HFF-Myc (cell line): ENCODE measurements at places on chromosomes 11 and 22.

DNA sequence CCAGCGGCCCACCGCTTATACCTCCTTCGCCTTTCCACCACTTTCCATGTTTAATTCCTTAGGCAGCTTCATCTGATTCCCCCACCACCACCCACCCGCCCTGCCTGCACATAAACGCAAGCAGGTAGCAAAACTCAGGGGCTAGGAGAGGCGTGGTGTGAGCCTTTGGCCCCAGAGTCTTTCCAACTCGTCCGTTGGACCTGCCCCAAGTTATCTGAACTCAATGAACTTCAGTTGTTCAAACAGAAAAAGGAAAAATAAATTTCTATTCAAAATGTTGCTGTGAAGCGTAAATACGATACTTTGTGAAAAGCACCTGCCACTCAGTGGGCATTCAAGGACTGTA, 814 bp upstream of the CDON start:
- DNase-seq: no peak

GRCh38 chr11:61514050-61514917, 5.7 kb downstream of the LRRC10B start:
- no peak for DNase-seq

GRCh38 chr11:85750646-85751045, 60.3 kb downstream of the SYTL2 start:
- no peak for DNase-seq

GRCh38 chr11:123939317-123939716, at the start of gene OR4D5:
Gene OR4D5, plus strand, starts transcription at chr11:123939617. Its CDS starts 0 bp downstream, at chr11:123939617.
- no peak for DNase-seq

GRCh38 chr22:46035742-46036557, 59.0 kb upstream of the WNT7B start:
- DNase-seq: peak; percentile 89

- no peak for DNase-seq
Measured at GRCh38 chr11:86499723-86500129, 125.0 kb downstream of the CCDC81 start.

DNA sequence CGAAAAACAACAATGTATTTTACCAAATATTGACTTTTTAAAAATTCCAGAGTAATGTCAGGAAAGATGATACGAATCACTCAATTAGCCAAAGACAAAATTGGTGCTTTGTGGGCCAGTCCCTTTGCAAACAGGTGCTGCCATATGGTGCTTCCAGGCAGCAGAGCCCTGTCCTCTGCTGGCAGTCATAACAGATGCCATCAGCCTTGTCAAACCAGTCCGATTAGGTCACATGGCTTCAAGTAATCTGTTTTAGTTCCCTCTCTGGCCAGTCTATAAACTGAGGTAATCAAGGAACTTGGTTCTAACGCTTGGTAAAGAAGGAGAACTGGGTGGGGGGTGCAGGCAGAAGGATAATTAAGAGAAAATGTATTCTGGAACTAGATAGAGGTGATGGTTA, 49.1 kb upstream of the CAPRIN1 start:
- DNase-seq: no peak

GRCh38 chr11:36266767-36267166, 22.5 kb downstream of the COMMD9 start:
- DNase-seq: no peak

DNA sequence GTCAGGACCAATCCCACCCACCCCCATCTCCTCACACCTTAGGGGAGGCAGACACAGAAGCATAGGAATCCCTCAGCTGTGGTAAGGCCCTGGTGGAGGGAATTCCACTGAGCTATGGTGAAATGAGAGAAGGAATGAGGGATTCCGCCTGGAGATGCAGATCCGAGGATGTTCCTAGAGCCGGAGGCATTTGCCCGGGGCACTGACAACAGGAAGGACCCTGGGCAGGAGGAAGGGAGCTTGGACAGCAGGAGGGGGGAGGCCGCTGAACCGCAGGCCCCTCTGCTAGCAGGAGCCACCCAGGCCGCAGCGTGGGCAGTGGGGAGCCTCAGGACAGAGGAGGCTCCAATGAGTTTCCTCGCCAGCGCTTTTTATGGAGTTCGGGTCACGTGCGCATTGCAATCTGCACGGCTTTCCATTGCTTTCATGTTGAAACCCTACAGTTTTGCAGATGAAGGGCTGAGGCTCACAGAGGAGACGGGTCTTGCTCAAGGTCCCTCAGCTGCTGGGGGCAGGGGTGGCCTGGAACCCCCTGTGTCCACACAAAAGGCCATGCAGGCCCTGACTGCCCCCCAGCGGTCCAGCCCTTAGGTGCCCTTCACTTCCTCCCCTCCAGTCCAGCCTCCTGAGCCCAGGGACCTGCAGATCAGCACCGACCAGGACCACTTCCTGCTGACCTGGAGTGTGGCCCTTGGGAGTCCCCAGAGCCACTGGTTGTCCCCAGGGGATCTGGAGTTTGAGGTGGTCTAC, 15.5 kb downstream of the CSF2RB start:
- no peak for DNase-seq

GRCh38 chr11:32088117-32088941, 2.5 kb upstream of the RCN1 start:
- peak; percentile 60 for DNase-seq

- no peak for DNase-seq
Measured at GRCh38 chr11:111335549-111335948, 37.2 kb downstream of the POU2AF3 start.

- peak; percentile 83 for DNase-seq
Measured at GRCh38 chr11:75565221-75565814, 3.3 kb downstream of the SERPINH1 start.

GRCh38 chr11:100682247-100682969, 4.7 kb upstream of the ARHGAP42 start:
- no peak for DNase-seq

DNA sequence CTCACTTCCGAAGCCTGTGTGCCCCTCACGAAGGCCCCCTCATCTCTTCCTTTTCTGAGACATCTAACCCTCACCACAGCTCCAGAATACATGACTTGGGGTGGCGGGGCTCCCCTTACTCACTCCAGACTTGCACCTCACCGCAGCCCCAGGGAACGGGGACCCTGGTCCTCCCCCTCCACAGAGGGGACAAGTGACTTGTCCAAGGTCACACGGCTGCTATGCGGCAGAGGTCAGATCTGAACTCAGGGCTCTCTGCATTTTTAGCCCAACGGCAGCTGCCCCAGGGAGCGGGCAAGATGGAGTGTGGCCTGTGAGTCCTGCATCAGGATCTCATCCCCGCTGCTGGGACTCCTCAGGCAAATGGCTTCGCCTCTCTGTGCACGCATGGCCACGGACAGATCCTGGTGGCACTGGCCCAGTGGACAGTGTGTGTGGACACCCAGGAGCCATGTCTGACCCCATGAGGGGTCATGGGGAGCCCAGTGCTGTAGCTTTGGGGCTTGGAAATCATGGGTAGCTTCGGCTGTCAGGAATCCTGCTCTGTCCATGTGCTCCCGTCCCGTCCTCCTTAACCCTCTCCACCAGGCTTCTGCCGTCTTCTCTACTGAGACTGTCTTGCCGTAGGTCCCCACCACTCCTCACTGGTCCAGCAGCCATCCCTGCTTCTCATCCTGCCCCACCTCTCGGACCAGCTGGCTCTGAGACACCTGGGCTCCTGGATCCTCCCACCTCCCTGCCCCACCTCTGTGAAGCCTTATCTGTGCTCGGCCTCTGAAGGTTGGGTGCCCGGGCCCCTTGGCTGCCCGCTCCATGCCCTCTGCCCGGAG, 48.0 kb upstream of the CARS1 start:
- no peak for DNase-seq

DNA sequence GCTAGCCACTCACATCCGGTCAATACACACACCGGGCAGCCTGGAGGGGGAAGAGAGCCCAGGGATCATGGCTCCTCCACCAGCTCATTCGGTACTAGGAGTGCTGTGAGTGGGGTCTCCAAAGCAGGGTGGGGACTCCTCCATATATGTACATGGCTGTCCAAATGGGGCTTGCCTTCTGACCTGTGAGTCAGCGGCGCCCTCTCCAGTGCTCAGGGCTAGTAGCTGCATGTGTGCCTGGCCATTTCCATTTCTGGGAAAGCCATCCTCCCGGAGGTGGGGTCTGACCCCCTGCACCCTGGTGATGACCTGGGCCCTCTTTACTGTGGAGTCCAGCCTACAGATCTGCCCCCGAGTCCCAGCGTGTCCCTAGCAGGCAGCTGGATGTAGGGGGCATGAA, 181.9 kb downstream of the CEP164 start:
- DNase-seq: no peak

- no peak for DNase-seq
Measured at GRCh38 chr11:1869427-1870325, 16.8 kb downstream of the LSP1 start.

DNA sequence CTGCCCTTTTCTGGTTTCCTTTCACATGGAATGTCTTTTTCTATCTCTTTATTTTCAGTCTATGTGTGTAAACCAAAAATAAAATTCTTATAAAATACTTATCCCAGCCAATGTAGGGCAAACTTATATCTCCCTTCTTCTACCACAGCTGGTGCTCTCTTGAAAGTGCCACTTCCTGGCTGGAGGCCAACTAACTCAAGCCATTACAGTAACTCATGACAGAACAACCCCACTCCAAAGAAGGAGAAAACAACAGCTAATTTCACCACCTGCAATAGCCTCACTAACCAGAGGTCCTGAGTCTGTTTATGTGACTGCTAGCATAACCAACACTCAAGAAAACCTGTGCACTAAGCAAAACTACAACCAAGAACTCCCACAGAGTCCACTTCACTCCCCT, 74.9 kb upstream of the DBX1 start:
- no peak for DNase-seq

GRCh38 chr11:112173152-112173551, 2.2 kb upstream of the BCO2 start:
- DNase-seq: no peak

- DNase-seq: no peak
Measured at GRCh38 chr11:20049231-20049630, 111.0 kb downstream of the DBX1 start.

DNA sequence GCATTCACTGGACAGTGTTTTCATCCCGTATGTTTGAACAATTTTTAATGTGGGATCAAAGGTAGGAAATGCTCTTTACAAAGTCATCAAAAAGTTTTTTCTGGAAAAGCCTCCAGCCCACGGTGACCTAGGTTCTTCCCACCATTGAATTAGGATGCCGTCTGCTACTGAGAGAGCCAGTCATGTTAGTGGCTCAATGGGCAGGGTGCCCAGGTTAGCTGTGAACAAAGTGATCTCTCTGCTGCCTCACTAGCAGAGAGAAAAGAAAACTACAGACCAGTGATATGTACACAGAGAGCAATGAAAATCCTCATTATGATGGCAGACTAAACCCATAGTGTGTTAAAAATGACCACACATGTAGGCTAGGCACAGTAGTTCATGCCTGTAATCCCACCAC, 32.4 kb downstream of the KCNQ1 start:
- no peak for DNase-seq

GRCh38 chr22:49550766-49551362, 276.8 kb downstream of the BRD1 start:
- DNase-seq: no peak

DNA sequence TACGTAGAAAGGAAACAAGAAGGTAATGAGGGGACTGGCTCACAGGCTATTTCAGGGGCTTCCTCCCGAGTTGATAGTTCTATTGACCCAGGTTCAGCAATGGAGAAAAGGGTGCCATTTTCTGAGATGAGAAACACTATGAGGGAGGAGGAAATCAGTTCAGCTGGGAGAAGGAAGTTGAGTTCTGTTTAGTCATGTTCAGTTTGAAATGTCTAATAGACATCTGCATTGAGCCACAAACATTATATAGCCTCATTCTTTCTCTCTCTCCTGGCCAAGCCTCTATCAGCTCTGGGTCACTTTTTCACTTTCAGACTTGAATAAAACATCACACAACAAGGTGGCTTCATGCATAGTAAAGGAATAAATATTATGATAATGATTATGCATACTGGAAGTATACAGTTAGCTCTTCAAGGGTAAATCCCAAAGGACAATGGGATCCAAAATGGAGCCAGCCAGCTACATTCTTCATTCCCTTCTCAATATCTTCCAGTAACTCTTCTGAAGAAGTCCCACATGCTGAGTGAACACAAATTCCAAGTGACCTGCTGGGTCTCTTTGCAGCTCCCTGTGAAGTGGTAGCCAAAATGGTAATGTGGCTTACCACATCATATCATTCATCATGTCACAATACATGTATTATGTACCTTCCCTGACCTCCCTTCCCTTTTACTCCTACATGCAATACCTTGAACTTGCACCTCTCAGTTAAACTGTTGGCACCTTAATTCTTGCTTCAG, 80.9 kb upstream of the CD44 start:
- no peak for DNase-seq

DNA sequence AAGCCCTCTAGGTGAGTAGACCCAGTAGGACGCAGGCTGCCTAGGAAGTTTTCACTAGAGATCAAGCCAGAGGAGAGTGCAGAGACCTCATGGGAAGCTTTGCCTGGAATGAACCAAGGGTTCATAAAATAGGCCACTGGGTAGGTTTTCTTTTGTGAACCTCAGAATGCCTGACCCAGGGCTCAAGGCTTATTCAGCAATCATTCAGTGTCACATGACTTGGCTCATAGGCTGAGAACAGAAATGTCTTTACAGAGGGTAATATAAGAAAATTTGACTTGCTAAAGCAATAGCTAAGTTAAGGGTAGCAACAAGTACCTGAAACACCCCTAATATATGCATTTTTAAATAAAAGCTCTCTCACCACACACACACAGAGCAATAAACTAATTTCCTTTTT, 132.6 kb downstream of the RAB38 start:
- DNase-seq: no peak

- DNase-seq: no peak
Measured at GRCh38 chr11:114482114-114482513, 42.8 kb downstream of the REXO2 start.

DNA sequence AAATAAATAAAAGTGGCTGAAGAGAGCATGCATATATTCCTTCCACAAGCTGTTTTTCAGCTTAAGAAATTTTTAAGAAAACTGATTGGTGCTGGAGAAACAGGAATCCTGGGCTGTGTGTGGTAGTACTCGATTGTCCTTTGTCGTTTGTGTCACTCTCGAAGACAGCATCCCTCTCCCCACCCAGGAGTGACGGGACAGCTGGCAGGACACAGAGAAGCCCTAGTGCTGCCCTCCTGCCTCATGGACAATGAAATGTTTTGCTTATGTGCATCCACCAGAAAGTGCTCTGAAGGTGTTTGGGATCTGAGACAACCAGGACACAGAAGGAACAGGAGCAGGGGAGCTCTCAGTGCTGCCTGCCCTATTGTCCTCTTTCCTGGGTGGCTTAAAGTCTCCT, 12.8 kb downstream of the PLAAT4 start:
- no peak for DNase-seq

GRCh38 chr11:97414801-97415200, 1025.0 kb downstream of the JRKL start:
- DNase-seq: no peak

DNA sequence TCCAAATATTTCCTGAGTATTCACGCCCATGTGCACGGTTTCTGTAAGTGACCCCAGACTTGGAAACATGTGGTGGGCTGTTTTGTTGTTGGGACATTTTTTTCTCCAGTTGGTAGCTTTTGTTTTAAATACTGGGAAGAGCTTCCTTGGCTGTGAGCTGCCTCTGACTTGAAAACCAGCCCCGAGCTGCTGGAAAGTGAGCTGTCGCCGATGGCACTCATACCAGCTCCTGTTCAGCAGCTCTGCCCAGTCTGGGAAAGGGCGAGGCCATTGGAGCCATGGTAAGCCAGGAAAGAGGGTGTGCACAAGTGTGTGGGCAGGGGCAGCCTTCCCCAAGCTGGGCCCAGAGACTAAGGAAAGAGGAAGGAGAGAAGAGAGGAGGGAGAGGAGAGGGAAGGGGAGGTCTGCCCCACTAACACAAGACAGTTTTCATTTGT, 3.2 kb upstream of the FLI1 start:
- no peak for DNase-seq
